Activated CD4-positive, alpha-beta T cell treated with anti-CD3 and anti-CD28 coated beads, Interleukin-2, amount 50 U/mL, for 16 hours (primary cell): ENCODE measurements at places on chromosomes 3 and 15.

- no peak for DNase-seq
Observed at GRCh38 chr3:145190138-145190537, 970.8 kb downstream of the PLOD2 start.

DNA sequence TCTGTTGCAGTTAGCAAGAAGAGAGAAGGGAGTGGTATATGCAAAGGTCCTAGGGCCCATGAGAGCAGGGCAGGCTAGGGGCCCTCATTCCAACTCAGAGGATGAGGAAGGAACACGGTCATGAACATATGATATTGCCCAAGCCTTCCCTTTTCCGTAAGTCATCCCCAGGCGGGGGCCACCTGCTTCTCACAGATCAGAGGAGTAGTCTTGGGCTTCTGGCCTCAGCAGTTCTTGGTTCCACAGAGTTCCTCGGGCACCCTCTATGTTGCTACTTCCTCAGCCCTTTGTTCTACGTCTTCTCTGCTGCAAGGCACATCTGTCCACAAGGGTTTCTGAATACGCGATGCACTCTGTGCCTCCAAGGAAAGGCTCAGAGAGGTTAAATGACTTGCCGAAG is 25.3 kb downstream of the EPHB3 start:
- no peak for DNase-seq

GRCh38 chr15:57537072-57537471 is 54.6 kb upstream of the MYZAP start:
- DNase-seq = no peak

- DNase-seq = peak; percentile 35
Observed at GRCh38 chr3:66499881-66500575, 794 bp downstream of the LRIG1 start.

GRCh38 chr15:72783004-72783639 is 436 bp downstream of the ADPGK start:
- DNase-seq = peak; percentile 62

DNA sequence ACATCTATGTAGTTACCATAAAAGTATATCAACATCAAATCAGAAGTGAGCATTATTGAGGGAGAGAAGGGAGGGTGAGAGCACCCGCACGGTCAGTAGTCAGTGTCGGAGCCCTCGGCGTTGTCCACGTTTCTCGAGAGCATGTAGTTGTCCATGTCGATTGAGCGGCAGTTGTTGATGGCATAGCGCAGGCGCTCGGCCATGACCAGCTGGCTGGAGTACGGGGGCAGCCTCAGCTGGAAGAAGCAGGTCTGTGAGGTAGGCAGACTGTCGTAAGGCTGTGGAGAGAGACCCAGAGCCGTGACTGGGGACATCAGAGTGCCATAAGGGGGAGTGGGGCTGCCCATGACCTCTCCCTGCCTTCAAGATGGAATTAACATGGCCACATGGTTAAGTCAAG is 11.8 kb downstream of the FBXL22 start:
- no peak for DNase-seq

DNA sequence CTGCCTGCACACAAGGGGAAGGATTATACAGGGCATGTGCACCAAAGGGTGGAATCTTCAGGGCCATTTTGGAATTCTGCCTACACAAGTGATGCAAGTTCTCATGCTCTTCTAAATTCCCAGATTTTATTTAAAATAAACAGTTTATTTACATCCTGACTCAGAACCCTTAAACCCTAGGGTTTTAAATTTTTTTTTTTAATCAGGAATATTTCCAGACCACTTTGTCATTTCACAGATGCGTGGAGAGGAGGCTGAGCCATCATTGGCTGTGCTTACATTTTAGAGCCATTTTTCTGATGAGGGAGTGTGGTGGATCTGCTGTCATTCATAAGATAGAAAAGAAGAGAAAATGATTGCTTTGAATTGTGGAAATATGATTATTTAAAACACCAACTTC is 65.2 kb upstream of the MNS1 start:
- DNase-seq = no peak

- DNase-seq = peak; percentile 10
Observed at GRCh38 chr15:41291065-41291631, 41.2 kb downstream of the OIP5 start.

DNA sequence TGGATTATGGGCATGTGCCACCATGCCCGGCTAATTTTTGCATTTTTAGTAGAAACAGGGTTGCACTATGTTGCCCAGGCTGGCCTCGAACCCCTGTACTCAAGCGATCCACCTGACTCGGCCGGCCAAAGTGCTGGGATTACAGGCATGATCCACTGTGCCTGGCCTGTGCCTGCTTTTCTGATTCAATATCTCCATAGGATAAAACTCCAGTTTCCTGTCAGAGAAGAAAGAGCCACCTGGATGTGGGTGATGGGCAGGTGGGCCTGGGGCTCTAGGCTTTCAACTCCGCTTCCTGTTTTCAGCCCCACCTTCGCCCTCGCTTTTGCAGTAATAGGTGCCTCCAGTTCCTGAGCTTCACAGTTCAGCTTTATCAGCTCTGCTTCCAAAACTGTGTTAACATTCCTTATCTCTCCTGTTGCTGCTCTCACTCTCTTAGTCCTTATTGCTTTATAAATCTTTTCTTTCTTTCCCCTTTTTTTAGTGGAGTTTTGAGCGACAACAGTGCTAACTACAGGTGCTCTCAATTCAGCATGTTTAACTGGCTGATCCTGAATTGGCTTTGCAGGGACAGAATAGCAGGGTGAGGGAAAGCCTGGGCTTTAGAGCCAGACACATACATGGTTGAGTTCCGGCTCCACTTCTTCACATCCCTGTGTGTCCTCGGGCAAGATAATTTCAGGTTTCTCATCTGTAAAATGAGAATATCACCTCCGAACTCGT is 21.1 kb upstream of the PDE8A start:
- no peak for DNase-seq

DNA sequence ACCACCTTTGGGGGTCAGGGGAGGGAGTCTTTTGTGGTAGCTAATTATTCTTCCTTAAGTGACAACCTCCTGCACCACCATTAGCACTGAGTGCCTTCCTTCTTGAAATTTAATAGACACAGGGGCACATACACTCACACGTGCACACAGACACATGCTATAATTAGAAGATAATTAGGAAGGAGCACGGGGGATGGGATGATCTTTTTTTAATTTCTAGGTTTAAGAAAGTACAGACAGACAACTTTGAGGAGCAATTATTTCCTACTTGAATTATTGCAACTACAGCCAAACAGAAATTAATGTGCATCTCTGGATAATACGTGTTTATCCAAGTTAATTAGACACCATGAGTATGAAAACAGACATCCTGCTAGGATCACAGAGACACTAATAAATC is 44.8 kb upstream of the GUCA1C start:
- no peak for DNase-seq

DNA sequence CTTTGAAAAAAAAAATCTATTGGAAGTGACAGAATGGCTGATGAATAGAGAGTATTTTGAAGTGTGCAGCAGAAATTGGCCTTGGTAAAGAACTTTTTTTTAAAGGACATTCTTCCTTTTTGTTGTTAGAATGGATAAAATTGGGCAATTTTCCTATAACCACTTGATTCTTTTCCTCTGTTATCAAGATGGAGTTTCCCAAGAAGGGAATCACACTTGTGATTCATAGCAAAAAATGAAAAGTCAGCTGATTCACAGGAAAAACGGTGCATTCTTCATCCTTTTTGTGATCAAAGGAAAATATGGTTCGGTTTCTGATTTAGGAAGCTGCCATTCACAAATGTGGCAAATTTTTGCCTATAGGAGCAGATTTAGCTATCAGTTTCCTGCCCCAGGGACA is 486.8 kb downstream of the GBE1 start:
- no peak for DNase-seq

DNA sequence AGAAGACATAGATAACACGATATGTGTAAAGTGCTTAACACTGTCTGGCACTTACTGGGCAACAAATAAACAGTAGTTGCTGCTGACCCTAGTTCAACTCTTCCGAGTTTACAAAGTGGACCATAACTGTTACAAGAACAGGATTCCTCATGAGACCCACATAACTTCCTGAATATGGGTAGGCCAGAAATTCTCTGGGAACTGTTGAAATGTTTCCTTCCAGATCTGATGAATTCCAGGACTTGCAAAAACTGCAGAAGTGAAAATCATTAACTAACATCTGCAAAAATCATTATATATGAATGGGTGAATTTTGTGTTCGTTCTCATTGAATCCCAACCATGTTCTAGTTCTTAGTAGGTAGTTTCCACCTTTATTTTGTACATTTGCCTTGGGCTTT is 181.7 kb upstream of the MME start:
- DNase-seq = no peak

DNA sequence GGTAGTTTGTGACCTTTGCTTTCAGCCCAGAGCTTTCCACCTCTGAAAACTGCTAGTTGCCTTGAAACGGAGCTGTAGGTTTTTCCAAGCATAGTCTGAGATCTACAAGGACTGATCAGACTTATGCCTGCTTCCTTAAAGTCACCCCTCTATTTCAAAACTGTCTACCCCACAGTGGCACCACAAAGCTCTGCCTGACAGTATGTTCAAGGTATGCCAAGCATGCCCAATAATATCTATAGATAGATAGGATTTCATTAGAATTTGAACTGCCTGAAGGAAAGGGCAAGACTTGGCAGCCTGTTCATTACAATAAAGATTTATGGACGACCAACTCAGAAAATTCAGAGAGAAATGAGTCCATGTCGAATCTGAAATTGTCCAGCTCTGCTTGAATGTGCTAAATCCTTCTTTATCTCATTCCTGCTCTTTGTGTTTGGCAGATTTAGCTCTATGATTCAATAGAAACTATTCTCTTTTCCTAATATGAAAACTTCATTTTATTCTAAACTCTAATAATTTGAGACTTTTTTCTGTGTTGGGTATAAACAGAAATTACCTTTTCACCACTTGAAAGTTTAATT is 227.6 kb upstream of the TBC1D5 start:
- no peak for DNase-seq

DNA sequence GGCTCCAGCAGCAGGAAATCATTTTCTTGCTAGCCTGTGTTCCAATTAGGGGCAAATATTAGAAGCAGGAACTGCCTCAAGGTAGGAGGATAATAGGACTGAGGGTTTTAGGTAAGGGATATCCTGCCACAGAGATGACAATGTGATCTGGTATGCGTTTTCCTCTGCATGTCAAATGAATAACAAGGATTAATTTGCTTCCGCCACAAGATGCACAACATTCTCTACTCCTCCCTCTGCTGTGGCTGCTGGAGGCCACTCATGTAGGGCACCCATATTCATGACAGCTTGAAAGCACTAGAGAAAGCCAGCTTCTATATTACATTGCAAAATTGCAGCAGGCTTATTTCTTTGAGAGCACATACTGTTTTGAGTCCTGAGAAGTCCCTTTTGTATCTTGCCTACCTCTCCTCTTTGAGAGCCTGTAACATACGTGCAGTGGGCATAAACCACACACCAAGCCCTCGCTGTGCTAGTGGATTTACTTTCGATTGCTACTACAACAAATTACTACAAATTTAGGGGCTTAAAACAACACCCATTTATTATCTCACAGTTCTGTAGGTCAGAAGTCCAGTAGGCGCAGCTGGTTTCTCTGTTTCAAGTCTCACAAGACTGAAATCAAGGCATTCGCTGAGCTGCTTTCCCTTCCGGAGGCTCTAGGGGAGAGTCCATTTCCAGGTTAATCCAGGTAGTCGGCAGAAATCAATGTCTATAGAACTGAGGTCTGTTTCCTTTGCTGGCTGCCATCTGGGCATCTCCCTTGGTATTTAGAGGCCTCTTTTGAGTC is 5.9 kb upstream of the CD47 start:
- no peak for DNase-seq

GRCh38 chr15:66042624-66043023 is 173.3 kb downstream of the RAB11A start:
- no peak for DNase-seq

GRCh38 chr3:78791753-78792152 is 976.0 kb downstream of the ROBO1 start:
- DNase-seq = no peak

GRCh38 chr15:38670128-38671005 is 105.8 kb upstream of the RASGRP1 start:
- peak; percentile 63 for DNase-seq

- DNase-seq = no peak
Observed at GRCh38 chr15:89963301-89964231, 37.6 kb upstream of the ZNF710 start.

GRCh38 chr3:129398803-129399144 is 29.7 kb downstream of the EFCAB12 start:
- no peak for DNase-seq
